Activated effector memory CD4-positive, alpha-beta T cell treated with Interleukin-2 at 50 U/mL for 16 hours (primary cell): ENCODE measurements at places on chromosomes 12 and 14.

GRCh38 chr14:81535396-81536164 is 1.9 kb upstream of the SEL1L start:
- no peak for DNase-seq

DNA sequence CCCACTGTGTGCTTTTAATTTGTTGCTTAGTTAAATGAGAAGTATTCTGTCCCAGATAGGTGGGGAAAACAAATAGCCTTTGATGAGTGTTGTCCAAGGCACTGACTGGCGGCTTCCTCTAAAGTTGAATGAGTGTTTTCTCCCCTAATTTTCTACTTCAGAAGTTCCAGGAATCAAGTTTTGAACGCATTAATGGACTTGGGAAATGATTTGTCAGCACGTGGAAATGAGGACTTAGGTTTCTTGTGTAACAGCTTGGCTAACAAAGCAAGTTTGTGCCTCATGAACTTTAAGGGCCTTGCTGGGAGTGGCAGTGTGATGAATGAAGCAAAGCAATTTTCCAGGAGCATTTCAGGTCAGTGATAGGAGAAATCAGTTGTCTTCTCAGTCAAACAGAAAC is 56.9 kb downstream of the LIN52 start:
- no peak for DNase-seq

DNA sequence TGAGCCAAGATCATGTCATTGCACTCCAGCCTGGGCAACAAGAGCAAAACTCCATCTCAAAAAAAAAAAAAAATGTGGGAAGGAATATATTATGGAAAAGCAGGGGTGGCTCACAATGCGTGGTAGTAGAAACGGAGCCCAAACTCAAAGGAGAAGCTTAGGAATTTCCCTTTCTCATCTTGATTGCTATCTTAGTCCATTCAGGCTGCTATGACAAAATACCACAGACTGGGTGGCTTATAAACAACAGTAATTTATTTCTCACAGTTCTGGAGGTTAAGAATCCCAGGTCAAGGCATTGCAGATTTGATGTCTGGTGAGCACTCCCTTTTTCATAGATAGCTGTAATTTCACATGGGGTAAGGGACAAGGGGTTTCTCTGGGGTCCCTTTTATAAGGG is 153.8 kb upstream of the KRR1 start:
- no peak for DNase-seq

GRCh38 chr12:2408262-2408661 is 355.5 kb downstream of the CACNA1C start:
- no peak for DNase-seq

GRCh38 chr12:76790564-76791552 is 26.9 kb downstream of the ZDHHC17 start:
- no peak for DNase-seq

DNA sequence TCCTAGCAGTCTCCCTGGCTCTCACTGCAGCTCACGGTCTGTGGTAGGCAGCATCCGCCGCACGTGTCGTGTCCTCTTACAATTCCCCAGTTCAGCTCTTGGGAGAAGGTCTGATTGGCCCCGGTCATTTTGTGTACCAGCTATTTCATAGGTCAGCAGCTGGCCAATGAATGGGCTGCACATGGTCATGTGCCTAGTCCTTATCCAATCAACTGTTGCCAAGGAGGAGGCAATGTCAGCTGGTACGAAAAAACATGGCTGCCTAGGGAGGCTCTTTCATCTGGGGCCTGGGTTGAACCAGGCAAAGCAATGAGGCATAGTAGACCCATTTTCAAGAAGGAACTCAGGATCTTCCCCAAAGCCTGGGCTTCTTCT is 46.1 kb downstream of the RNFT2 start:
- DNase-seq, result no peak

- no peak for DNase-seq
Measured at GRCh38 chr14:56742391-56742878, 67.8 kb downstream of the OTX2 start.
